ENCODE measurements at places on chromosomes 3 and 15.

DNA sequence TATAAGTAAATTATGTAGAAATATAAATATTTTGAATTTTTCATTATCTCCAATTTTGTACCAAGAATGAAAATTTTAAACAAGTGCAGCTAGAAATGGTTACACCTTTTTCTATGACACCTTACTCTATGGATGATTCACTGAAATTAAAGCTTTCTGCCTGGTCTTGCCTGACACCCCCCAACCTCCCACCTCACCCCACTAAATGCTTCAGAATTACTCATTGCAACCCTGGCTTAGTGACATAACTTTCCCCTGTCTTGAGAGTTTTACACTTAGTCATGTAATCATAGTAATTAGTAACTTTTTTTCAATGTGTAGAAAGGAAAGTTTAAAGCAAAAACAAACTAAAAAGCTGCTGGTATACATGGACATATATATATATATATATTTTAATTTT is 42.0 kb upstream of the MEIS2 start:
- no peak for DNase-seq

- no peak for DNase-seq
Measured at GRCh38 chr3:34957677-34958076, 681.6 kb upstream of the ARPP21 start.

DNA sequence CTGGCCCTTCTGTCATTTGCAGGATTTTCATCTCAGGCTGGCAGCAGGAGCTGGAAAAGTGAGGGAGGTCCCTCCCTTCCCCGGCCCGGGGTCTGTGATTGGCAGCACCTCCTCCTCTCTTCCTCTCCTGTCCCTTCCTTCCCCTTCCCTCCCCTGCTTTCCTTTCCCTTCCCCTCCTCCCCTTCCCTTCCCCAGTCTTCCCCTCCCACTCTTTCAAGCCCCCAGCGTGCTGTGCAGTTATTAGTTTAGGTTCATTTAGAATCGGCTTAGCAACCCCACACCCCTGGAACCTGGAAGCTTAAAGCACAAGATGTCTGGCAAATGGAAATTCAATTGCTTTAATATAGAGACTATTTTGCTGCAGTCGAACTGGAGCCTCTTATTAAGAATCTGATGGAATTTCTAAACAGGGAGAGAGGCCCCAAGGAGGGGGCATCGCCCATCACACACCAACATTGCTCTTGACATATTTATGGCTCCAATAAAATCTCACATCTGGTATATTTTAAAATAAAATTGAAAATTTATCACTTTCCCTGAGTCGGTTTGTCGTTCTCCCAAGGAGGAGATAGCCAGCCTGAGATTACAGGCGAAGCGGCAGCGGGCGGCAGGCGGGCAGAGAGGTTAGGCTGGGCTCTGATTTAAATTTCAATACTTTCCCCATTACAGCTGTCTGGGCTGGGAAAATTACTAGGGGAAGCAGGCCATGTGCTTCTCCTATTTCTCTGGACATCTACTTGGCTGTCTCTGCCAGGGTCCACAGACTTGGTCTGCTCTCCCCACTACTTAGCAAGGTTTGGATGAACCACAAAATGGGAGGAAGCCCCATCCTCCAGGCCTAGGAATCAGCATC is 98.9 kb downstream of the LINGO1 start:
- DNase-seq = no peak

DNA sequence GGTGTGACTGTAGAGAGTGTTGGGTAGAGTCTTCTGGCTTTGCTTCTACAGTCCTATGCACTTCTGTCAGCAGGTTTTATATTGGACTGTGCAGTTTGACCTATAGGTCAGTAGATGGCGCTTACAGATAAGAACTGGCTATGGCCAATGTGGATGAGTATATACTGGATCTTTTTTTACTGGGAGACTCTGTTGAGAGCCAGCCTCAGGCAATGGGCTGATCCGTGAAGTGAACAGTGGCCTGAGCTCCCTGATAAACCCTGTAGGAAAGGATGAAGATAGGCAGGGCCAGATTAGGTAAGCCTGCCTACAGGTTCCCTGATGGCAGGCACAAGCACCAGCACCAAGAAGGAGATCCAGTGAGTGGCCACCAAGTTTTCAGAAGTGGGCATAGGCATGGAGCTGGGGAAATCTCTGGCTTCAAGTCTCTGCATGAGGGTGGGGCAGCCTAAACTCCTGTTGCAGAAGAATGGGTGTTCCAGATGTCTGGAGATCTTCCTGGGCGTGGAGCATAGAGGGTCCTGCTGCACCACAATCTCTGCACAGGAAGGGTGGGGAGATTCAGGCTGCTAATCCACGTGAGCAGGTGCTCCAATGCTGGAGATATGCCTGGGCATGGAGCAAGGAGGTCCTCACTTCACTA is 326.0 kb upstream of the SGO1 start:
- no peak for DNase-seq

GRCh38 chr15:61697796-61698195 is 362.5 kb downstream of the VPS13C start:
- DNase-seq = no peak

DNA sequence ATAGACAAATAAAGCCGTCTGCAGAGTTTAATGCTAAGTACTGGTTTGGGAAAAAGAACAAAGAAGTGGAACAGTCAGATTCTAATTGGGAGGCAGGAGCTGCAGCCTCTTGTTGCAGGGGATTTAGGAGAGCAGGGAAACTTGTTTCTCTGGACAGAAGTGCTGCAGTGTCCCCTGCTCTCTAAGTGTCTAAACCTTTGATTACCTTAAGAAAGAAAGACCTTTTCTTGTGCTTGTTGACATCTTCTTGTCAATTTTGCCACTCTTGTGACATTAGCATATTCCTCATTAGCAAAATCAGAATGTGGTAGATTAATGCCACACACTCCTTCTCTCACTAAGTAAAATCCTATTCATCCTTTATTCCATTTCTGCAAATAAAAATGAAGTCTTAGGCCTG is 38.8 kb downstream of the TRAT1 start:
- DNase-seq = no peak

DNA sequence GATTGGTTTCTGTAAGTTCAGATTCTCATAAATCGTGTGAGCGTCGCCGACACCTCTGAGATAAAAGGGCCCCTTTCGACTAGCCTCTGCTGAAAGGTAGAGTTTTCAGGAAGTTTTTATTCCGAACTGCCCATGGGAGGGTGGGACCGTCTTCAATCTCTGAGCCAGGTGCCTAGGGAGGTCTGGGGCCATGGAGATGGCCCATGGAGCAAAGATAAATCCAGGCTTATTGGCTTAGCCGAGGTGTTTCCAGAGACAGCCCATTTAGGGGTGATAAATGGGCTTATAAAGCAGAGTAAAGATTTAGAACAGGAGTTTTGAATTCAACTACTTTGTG is 442 bp downstream of the QTRT2 start:
- no peak for DNase-seq

GRCh38 chr3:175605851-175606250 is 746.7 kb downstream of the NAALADL2 start:
- DNase-seq = no peak

DNA sequence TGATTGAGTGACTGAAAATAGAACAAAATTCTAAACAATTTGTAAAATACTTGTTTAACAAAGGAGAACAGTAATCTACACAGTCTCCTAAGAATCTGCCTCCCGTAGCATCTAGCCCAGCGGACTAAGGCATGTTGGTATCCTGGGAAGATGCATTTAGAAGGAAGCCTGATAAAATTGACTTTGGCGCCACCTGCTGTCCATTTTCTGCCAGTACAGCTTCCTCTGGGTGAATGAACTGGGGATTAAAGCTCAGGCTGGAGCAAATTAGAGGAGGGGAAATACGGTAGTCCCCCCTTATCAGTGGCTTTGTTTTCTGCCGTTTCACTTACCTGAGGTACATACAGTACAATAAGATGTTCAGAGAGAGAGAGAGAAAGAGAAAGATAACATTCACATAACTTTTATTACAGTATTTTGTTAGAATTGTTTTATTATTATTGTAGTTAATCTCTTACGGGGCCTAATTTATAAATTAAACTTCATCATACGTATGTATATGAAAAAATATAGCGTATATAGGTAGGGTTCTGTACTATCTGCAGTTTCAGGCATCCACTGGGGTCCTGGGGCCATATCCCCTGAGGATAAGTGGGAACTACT is 191.6 kb downstream of the GAP43 start:
- DNase-seq = peak; percentile 19

DNA sequence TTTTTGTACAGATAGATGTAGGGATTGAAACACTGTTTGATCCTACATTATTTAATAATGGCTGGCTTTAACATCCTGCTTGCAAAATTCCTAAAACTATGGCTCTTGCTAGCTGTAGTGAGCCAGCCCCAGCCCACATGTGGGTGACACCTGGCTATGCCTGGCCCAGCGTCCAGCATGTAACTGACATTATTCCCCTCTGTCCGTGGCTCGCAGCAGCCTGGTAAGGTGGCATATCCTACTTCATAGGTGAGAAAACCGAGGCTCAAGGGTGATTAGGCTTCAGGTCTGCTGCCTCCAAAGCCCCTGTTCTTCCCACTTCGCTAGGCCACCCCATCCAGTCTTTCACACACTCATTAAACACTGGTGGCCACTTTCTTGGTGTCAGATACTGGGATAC is 1.6 kb downstream of the CALML4 start:
- DNase-seq = no peak

- no peak for DNase-seq
Measured at GRCh38 chr3:158725348-158726011, 6.8 kb downstream of the RARRES1 start.

DNA sequence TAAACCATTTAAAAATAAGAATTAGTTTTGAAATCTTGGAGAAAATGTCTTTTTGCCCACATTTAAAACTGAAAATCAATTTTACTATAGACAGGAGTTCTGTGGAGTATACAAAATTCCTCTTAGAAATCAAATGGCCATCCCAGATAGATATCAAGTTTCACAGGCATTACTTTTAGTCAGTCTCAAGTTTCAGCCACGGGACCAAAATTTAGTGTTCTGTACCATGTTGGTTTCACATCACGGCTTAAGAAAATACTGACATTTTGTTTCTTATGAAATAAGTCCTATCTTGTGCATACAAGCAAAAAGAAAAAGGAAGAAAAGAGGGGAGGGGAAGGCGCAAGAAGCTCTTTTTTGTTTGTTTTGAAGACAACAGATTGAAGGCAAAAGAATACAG is 45.7 kb downstream of the EIF2AK4 start:
- no peak for DNase-seq

GRCh38 chr3:146067048-146067447 is 93.9 kb downstream of the PLOD2 start:
- no peak for DNase-seq

DNA sequence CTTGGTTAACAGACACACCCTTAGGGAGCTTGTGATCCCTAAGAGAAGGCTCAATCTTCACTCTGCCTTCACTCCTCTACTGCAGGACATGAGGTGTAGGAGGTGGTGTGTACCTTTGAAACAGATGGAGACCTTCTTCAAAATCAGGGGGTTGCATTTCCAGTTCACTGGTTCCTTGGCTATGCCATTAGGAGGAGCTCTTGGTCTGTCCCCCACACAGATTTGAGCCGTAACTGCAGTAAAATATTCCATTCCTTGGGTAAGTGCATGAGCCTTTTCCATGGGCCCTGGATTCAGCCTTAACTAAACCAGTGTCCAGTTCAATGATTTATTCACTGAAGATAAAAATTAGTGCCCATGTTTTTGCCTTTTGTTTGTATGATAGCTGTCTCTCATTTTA is 144.6 kb downstream of the MCTP2 start:
- no peak for DNase-seq

DNA sequence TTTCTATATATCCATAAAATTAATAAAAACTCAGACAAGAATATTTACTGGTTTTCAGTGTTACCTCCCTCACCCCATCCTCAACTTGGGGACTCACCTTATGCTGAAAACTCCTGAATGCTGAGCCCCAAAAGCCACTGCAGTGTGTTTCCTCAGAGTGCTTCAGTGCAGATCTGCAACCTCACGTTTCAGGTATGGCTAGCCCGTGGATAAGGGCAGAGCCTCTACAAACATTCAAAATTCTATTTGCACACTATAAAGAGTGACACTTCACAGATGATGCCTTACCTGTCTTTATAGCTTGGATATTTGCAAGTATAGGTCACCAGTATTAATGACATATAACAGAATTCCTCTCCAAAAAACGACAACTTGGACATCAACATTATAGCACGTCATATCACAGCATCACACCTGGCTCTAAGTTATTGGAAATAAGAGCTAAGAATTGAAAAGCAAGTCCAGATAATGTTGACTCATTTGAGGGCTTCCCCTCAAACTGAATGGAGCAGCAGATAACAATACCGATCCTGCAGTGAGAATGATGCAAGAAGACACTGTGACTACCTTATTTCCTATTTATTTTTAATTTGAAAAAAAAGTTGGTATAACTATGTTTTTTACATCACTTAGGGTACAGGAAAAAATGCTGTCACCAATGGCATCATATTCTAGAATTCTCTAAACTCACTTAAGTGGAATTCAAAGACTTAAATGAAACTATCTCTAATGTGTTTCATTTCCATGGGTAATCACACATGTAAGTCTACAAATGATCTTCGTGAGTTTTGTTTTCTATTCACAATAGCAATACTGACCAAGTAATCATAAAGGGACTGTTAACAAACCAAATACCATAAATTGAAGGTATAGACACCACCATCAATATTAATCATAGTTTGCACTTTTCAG is 40.7 kb upstream of the RSL24D1 start:
- no peak for DNase-seq

GRCh38 chr15:85897895-85898717 is 103.4 kb upstream of the KLHL25 start:
- DNase-seq = no peak

DNA sequence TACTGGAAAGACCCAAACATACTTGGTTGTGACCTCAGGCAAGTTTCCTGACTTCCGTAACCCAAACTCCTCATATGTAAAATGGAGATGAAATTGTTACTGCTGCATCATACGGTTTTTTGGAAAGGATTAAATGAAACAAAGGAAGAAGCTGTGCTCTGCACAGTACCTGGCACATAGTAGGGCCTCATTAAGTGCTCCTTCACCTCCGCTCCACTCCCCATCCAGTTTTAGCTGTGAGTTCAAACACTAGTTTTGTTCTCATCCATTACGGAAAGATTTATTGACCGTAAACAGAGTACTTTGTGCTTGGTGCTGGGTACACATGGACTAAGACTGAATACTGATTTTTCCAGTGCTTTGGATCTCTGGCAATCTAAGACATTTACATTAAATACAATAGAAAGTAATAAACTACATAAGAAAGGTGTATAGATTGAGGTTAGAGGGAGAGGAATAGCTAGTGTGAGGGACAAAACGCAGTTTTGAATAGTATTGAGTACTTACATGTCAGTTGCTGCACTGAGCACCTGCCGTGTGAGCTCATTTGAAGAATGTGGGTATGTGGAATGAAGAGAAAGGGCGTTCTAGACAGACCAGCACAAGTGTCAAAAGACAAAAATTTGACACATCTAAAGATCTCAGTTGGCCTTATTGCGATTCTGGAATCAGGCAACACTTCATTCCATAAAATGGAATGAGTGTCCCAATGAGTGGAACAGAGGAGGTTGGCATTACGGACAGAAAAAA is 594 bp upstream of the ICE2 start:
- DNase-seq = no peak

DNA sequence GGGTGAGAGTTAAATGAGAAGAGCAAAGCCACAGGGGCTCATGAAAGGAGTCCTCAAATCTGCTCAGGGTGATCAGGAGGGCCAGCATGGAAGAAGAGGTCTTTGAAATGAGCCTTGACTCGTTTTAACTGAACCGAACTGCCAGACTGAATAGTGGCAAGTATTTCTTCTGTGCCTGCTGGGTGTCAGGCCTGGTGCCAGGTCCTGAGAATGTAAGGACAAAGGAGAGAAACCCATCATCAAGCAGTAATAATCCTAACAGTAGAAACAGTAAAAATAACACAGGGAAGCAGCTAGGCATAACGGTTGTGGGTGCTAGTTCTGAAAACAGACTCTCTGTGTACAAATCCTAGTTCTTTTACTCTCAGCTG is 40.4 kb upstream of the SMAD3 start:
- DNase-seq = no peak

Measured in stimulated activated CD4-positive, alpha-beta T cell treated with anti-CD3 and anti-CD28 coated beads, Interleukin-15, amount 100 ng/mL, for 48 hours (primary cell).